ENCODE measurements at places on chromosomes 2 and 18.

- DNase-seq, result peak; percentile 24
These were observed 540.1 kb downstream of the NRXN1 start for GRCh38 chr2:50491541-50492476.

DNA sequence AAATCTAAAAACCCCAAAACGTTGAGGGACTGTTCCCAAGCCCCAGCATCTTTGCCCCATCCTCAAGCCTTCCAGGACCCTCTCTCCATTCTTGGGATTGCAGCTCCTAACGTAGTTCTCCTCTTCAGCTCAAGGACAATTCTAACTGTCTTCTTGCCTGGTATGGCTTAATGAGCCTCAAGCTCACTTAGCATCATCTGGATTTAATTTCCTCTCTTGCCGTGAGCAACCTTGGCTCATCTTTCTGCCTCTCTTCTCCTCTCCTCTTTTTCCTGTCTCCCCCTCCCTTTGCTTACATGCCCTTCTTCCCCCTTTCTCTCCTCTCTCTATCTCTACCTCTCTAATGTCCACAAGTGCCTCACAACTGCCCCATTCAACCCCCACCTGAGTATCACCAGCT, 44.2 kb downstream of the TACR1 start:
- no peak for DNase-seq

- no peak for DNase-seq
These were observed 6.1 kb downstream of the PPP4R1 start for GRCh38 chr18:9608298-9608697.

DNA sequence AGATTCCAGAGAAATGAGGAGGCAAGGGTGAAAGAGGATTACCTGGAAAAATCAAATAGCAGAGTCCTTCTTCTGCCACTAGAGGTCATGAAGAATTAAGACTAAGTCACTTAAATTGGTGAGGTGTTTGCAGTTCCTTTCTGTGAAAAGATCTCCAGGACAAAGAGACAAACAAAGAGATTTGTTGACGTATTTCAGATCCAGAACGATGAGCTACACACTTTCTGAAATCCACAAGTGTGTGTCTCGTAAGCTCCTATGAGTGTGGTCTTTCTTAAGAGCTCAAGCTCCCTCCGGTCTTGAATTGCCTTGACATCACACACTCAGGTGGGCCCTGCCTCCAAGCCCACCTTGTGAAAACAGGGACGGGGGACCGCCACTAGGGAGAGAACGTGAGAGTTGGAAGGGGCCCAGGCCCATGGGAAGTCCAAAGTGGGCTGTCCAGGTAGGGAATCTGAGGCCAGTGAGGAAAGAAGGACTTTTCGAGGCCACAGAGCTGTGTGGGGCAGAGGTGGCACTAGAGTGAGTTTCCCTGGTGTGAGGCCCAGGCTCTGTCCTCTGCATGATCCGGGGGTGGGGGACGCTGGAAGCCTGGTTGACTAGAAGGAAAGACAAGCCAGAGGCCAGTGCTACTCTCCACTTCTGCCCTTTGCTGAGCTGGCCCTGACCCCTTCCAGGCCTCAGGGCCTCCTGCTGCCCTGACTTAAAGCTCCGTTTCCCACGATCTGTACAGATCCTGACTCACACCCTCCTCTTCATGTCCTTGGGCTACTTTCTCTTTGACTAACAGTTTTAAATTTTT, 168.1 kb upstream of the NCK2 start:
- peak; percentile 63 for DNase-seq

DNA sequence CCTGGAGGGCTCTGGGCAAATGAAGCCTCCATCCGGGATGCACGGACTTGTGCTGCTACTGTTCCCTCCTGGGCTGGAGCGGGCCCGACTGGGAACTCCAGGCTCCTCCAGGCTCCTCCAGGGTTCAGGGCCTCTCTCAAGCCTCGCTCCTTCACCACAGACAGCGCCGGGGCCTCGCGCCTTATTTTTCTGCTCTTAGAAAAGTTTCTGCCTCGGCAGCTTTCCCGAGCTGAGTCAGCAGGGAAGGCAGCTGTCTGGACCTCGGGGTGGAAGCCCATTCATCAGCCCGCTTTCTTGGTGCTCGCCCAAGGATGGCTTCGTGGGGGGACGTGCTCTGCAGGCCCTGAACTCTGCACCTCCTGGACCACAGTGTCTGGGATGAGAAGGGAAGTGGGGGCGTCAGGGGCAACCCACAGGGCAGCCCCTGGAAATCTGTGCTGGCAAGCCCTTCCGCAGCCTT, 12.9 kb upstream of the TEX51 start:
- peak; percentile 35 for DNase-seq

DNA sequence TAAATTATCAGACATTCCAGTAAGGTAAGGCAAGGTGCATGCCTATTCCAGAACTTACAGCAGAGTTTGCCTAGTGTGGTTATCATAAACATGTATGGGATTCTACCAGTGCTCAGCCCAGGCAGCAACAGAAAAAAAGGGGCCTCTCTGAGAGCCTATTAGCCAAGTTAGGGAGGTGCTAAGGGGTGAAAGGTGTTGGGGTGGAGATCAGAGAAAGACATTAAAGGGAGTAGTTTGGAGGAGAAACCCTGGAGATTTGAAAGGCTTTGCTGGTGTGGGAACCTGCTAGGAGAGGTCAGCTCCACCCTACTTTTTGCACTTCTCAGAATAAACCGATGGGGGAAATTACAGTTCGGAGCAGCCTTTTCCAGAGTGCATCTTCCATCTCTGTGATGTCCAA, 2.9 kb downstream of the ARPC2 start:
- no peak for DNase-seq

- no peak for DNase-seq
These were observed 49.3 kb downstream of the PTRHD1 start for GRCh38 chr2:24743924-24744323.

- DNase-seq, result no peak
These were observed 768.2 kb upstream of the VRK2 start for GRCh38 chr2:57278451-57278850.

GRCh38 chr2:208781166-208781565, 374.6 kb downstream of the PTH2R start:
- no peak for DNase-seq

GRCh38 chr2:230602562-230603230, 109.9 kb upstream of the CAB39 start:
- DNase-seq, result no peak

- no peak for DNase-seq
These were observed 793.5 kb upstream of the SOX11 start for GRCh38 chr2:4898706-4899105.

Measured in left kidney (tissue), 8 donors.